Heart left ventricle (tissue), 16 donors: ENCODE measurements at places on chromosomes 12 and 14. TPM values are rescaled to one million over a fixed set of nuclear protein-coding genes. Genes with fewer than 3 reads are reported as not detected.

DNA sequence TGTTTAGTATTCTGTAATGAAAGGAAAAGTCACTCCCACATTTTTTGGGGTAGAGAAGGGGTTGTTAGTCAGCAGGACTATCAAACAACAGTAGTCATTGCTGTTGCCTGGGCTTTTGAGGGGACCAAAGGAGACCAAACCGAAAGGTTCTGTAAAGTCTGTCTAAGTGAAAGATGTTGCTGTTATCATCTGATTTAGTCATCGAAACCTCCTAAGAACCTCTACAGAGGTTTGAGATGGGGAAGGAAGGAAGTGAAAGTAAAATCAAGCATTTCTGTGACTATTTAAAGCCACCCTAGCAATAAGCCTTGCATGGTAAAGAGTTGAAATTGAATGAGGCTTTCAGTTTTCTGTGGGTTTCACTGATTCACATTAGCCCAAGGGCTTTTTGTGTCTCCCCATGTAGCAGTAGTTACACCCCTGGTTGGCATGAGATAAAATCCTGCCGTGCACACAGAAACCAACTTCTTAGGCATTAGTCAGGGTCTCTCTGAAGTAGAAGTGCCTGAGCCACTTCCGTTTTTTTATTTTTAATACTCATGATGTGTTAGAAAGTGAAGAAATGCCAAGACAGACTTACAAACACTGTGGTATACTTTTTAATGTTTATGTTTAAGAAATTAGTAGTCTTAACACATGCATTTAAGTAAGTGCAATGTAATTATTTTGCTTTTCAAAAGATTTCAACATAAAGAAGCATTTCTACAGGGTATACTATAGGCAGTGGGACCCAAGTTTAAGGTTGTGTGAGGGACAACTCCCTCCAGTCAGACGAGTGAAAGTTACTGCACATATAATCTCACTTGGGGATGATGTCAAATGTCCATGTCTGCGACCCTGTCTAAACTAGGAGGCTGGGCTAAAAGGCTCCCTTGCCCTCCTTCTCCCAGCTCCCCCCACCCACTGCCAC is 50.4 kb downstream of the DYRK2 start:
- no peak for DNase-seq

DNA sequence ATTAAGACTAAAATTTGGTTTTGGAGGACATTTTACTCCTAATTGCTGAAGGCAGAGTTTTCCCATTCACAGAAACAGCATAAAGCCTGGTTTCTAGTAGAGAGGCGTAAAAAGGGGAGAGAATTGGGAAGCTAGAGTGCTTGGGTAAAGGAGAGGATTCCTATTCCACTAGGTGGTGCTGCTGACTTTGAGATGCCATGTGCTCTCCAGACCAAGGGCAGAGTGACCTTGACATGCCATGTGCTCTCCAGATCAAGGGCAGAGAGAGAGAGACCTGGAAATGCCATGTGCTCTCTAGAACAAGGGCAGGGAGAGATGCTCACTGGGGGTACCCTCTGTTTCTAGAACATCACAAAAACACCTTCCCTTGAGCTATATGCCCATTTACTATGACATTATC is 176.2 kb upstream of the PDZRN4 start:
- no peak for DNase-seq

The RAB3IP gene
- 29.0 TPM for polyA plus RNA-seq

The TMTC2 gene
- 1.1 TPM for polyA plus RNA-seq

The B4GALNT1 gene
- 5.1 TPM for polyA plus RNA-seq

DNA sequence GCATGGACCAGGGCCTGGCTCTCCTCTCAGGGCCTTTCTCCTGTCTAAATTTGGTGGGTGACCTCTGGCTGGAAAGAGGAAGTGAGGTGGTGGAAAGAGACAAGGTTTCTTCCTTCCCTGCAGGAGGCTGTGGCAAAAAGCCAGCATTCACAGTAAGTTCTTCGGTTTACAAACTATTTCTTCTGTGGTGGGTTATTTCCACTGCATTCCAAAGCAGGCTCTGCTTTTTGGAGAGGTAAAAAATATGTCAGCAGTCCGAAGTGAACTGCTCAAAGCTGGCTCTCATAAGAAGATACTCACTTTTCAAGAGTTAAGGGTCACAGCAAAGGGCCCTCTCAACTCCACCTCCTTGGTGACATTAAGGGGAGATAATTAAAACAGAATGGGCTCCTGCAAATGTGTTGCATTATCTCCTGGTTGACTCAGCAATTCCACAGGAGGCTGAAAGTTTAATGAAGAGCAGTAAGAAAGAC is 48.9 kb upstream of the POC1B start:
- DNase-seq: peak; percentile 20

DNA sequence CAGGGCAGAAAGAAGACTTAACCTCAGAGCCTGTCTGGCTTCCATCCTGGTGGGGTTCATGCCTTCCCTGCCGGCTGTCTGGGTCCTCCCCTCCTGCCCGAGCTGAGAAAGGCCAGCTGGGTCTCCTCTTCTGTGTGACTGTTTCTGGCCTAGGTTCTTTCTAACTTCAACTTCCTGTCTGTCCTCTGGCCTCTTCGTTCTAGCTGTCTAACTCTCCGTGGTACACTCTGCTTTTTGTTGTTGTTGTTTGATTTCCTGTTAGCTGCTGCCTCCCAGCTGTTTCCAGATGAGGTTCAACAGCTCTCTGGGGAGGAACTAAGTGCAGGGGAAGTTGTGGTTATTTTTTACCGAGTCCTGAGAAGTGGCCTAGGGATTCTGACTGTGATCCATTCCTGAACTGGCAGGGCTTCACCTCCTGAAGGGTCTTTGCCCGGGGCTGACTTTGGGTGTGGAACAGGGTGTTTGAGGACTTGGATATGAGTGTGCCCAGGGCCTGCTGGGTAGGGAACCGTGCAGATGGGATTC is 3.2 kb downstream of the MLXIP start:
- DNase-seq: peak; percentile 81

The TAS2R10 gene
- not detected for polyA plus RNA-seq

- no peak for DNase-seq
Observed at GRCh38 chr12:48901278-48901677, 24.0 kb downstream of the FKBP11 start.

The HOXC6 gene
- polyA plus RNA-seq: 0.04 TPM

- DNase-seq: no peak
Observed at GRCh38 chr12:108214486-108214885, 85.4 kb downstream of the WSCD2 start.

GRCh38 chr12:69388371-69388770 is 28.8 kb downstream of the YEATS4 start:
- DNase-seq: no peak

- DNase-seq: no peak
Observed at GRCh38 chr12:60112763-60113162, 516.9 kb downstream of the SLC16A7 start.

The FIGNL2 gene
- polyA plus RNA-seq: 0.17 TPM
